ENCODE measurements at places on chromosomes 11 and 22.
A peak's percentile ranks its signal among the peaks of the same experiment; 100 is the strongest.

- DNase-seq, result no peak
Observed at GRCh38 chr22:21593406-21594232, 26.1 kb downstream of the UBE2L3 start.

- DNase-seq, result no peak
Observed at GRCh38 chr22:26779108-26779507, 121.7 kb downstream of the MIAT start.

- no peak for DNase-seq
Observed at GRCh38 chr11:123235656-123236261, 40.7 kb upstream of the CLMP start.

GRCh38 chr22:27888310-27888709, 30.7 kb downstream of the PITPNB start:
- DNase-seq, result no peak

DNA sequence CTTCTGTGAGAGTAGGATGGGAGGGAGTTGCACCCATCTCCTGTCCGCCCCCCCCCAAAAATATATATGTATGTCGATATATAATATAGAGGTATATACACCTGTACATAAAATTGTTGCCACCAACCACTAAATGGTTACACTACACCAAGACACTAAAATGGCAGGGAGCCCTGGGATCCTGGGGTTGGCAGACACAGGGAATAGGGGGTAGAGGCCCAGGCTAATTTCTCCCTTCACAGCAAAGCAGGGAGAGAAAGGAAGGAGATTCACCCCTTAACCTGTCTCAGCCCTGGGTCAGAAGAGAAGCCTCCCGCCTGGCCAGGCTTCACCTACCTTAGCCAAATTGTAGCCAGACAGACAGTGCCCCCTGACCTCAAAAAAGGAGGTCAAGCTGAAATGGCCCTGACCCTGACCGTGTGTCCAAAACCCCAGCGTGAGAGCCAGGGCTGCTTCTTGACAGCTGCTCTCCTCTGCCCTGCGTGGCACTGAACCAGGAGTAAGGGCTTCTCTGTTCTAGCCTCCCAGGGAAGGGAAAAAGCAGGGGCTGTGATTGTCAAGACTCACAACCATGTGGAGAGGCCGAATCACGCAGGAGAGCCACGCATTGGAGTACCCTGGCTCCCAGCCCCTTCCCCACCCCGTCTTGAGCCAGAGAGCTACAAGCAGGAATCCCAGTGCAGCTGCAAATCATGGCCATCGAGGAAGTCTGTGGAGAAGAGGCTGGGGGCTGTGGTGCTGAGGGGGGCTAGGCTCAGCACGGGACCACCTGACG, 40.5 kb downstream of the SGSM3 start:
- DNase-seq, result no peak

DNA sequence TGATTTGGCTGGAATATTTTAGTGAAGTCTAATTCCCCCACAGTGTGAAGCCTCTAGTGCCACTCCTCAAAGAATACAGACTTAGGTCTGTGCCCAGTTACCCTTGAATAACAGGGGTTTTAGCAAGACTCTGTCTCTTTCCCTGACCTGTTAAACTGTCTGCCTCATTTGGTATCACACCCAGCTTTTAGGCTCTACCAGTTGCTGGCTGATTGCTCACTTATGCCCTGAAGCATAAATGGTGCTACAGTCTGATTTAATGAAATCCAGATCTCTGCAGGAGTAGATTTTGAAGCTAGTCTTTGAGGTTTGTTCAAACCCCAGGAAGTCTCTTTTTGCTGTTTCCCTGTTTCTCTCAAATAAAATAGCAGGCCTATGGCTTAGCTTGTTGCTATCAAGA, 45.2 kb upstream of the LIPT2 start:
- no peak for DNase-seq

- DNase-seq, result peak; percentile 69
Observed at GRCh38 chr11:19200410-19201201, 1.2 kb downstream of the CSRP3 start.

- no peak for DNase-seq
Observed at GRCh38 chr11:111457731-111458368, 54.3 kb downstream of the BTG4 start.

GRCh38 chr11:118002010-118002540, 15.9 kb downstream of the IL10RA start:
- no peak for DNase-seq

GRCh38 chr11:19728436-19728835, 15.8 kb downstream of the NAV2 start:
- peak; percentile 66 for DNase-seq

GRCh38 chr11:78786086-78786485, 211.4 kb upstream of the NARS2 start:
- DNase-seq, result no peak

- DNase-seq, result no peak
Observed at GRCh38 chr11:33952805-33953204, 60.9 kb upstream of the LMO2 start.

- no peak for DNase-seq
Observed at GRCh38 chr22:39655831-39656230, 85.3 kb downstream of the CACNA1I start.

DNA sequence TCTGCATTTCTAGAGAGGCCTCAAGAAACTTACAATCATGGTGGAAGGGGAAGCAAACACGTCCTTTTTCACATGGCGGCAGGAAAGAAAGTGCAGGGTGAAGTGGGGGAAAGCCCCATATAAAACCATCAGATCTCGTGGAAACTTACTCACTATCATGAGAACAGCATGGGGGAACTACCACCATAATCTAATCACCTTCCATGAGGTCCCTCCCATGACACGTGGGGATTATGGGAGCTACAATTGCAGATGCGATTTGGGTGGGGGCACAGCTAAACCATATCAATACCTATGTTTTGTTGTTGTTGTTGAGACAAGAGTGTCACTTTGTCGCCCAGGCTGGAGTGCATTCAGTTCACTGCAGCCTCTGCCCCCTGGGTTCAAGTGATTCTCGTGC, 29.9 kb downstream of the SFI1 start:
- DNase-seq, result no peak

DNA sequence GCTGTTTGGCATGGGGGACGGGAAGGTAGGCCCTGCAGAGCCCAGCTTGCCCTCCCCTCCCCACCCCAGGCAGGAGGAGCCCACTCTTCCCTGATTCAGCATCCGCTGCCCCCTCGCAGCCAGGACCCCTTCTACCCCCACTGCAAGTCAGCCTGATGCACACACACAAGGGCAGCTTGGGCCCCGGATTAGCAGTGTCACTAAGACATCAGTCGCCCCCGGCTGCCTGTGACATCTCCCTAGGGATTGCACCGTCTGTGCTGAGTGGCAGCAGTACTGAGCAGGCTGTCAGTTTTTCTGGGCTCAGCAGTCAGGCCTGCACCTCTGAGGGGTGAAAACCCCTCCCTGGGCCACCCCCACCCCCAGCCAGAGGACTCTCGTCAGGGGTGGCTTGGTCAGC, 30.4 kb upstream of the SYT7 start:
- no peak for DNase-seq

GRCh38 chr11:47587723-47588326, 1.3 kb downstream of the FAM180B start:
- no peak for DNase-seq

GRCh38 chr22:28229566-28230485, 310.8 kb upstream of the PITPNB start:
- DNase-seq, result peak; percentile 41

DNA sequence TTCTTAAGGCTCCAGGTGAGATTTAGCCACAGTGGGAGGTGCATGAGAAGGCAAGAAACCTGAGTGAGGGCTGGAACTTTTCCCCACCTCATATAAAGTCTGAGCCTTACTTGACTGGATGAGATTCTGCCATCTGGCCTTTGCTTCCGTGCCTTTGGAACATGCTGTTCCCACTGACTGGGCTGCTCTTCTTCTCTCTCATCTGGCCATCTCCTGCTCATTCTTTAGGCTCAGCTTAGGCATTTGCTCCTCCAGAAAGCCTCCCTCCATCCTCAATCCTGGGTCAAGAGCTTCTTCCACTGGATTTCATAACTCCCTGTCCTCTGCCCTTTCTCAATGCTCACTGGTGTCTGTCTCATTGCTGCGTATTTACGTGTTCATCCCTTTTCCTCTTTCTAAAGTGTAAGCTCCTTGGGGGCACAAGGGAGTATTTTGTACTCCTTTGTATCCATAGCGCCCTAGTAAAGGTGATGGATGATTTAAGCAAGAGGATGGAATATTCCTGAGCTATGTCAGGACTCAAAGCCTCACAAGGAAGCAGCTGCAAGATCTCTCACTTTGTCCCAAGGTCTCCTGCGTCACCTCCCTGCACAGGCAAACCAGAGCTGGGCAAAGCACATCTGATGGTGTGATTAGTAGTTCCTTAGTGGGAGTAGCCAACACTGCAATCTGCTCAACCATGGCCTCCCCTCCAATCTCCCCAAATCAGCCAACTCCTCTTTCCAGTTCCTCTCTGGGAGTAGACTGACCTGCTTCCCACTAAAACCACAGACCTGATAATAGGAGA, 15.3 kb downstream of the HSPA8 start:
- DNase-seq, result no peak

DNA sequence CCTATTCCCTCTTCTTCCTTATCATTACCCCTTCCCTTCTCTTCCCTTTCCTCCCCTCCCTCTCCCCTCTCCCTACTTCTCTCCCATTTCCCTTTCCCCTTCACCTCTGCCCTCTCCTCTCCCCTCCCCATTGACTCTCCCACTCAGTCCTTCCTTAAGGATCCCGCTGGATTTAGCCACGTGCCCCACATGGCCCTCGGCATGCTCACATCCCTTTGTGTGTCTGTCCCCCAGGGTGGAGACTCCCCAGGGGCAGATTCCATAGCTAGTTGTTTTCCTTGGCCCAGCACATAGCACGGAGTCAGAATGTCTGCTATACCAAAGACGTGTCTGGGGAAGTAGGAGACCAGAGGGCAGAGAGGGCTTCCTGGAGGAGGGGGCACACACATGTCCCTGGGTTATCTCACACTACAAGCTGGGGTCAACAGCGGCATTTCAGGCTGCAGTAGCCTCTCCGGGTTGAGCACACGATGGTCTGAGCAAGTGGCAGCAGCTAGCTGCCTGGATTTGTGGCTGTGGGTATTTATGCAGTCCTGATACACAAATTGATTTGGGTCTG, 487.0 kb downstream of the TBC1D22A start:
- no peak for DNase-seq

DNA sequence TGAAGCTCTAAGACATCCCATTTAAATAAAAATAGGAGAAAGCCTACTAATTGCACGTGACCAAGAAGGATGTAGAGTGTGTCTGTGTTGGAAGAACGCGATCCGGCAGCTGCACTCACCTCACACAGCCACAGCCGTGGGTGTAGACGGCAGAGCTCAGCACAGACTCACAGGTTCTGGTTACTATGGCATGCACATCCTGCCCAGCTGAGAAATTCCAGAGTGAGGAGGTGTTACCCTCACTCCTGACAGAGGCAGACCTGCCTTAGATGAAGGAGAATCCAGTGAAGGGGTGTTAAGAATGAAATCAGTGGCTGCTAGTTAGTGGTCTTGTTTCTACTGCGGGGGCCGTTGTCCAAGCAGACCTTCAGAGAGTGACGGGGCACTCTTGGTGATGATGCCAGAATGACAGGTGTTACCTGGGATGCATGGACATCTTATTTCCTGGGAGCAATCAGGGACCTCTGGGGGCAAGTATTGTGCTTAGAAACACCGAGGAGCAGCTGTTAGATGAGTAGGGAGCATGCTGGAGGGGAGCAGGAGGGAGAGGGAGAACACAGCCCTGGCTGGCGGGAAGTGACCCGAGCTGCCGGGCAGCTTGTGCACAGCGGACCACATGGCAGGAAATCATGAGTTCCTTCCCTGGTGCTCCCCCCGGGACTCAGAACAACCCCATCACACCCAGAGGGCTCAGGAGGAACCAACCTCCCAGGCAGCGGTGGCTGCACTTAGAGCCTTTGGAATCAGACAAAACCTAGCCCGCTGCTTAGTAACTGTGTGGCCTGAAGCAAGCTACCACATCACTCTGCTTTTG, 12.3 kb downstream of the KCNJ5 start:
- peak; percentile 84 for DNase-seq

- no peak for DNase-seq
Observed at GRCh38 chr22:37148742-37149665, 712 bp downstream of the IL2RB start.

- no peak for DNase-seq
Observed at GRCh38 chr22:35435201-35435740, 35.3 kb downstream of the MCM5 start.

GRCh38 chr11:45181193-45181888, 34.9 kb downstream of the PRDM11 start:
- no peak for DNase-seq

- no peak for DNase-seq
Observed at GRCh38 chr11:119607726-119608125, 121.3 kb downstream of the NECTIN1 start.

- DNase-seq, result peak; percentile 68
Observed at GRCh38 chr11:84714316-84714780, 912.8 kb downstream of the DLG2 start.

- no peak for DNase-seq
Observed at GRCh38 chr11:33700063-33700501, 544 bp downstream of the C11orf91 start.

DNA sequence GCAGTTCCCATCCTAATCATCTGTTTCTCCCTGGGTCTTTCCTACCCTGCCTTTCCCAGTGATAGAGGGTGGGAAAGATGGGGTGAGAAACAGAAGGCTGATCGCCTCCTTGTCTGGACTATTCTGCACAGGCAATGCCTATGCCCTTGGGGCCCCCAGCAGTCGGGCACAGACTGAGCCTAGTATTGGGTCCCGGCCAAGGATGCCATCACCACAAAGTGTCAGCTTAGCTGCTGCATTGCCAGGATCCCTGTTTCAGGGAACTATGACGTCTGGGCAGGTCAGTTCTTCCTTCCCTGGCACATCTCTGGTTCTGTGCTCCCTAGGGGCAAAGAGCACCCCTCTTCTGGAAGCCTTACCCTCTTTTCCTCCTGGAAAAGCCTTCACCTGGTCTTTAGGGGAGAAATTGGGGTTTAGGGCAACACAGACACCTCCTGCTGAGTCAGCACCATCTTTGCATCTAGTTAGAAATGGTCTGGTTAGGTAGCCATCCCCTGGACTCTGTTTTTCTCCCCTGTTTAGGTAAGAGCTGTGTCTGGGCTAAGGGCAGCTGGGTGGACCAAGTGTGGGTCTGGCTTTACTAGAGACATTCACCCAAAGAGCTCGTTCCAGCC, 2.1 kb downstream of the ADAMTS8 start:
- no peak for DNase-seq

DNA sequence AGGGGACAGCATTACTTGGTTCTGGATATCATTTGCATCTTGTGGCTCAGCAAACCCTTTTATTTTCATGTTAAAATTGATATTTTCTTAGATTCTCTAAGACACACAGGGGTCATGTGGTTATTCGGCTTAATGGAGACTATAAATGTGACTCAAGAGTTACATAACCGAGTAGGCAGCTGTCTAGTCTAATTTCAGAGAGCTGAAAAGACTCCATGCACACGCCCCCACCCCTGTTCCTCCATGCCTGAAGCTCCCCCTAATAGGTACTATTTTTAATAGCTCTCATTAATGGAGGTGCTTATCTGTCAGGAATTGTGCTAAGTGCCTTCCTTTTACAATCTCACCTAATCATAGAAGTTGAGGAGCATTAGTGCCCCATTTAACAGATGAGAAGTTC, 189.2 kb upstream of the ARHGAP20 start:
- no peak for DNase-seq
